Large intestine (tissue), 12 donors: ENCODE measurements at places on chromosomes 1 and 21. TPM values are rescaled to one million over a fixed set of nuclear protein-coding genes. Genes with fewer than 3 reads are reported as not detected.

- DNase-seq, result no peak
Measured at GRCh38 chr21:15139898-15140297, 75.1 kb upstream of the NRIP1 start.

- no peak for DNase-seq
Measured at GRCh38 chr1:22606161-22606560, 30.3 kb upstream of the C1QA start.

The S100A13 gene
- 77.2 TPM for polyA plus RNA-seq

The ZMYND12 gene
- 1.3 TPM for polyA plus RNA-seq

- peak; percentile 57 for DNase-seq
Measured at GRCh38 chr1:28592321-28593071, 431 bp downstream of the RAB42 start.

DNA sequence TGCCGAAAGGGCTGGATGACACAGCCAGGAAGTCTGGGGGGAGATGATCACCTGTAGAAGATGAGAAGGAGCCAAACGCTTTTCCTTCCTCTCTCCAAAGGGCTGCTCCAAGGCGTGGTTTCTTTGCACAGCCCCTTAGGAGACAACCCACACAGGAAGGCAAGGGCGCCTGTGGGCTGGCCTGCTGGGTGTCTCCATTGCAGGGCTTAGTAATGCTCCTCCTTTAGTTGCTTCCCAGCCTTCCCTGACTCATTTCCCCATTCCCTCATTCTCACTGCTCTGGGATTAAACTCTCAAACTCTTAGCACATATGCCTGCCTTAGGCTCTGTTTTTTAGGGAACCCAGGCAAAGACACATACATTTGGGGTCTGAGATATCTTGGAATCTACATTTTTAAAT is 1.7 kb upstream of the CLCA1 start:
- DNase-seq, result no peak

DNA sequence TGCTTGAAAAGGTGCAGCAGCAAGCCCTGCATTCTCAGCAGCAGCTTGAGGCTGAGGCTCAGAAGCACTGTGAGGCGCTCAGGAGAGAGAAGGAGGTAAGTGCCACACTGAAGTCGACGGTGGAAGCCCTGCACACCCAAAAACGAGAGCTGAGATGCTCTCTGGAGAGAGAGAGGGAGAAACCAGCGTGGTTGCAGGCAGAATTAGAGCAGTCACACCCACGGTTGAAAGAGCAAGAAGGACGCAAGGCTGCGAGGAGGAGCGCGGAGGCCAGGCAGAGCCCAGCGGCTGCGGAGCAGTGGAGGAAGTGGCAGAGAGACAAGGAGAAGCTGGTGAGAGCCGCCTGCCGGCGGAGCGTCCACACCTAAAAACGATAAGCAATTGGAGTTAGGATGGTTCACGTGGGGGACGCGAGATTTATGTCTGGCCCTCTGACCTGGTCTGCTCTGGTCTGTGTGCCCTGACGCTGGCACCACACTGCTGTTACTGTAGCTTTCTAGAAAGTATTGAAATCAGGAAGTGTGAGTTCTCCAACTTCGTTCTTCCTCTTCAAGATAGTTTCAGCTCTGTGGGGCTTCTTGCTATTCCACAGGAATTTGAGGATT is 26.7 kb upstream of the DIP2A start:
- no peak for DNase-seq

DNA sequence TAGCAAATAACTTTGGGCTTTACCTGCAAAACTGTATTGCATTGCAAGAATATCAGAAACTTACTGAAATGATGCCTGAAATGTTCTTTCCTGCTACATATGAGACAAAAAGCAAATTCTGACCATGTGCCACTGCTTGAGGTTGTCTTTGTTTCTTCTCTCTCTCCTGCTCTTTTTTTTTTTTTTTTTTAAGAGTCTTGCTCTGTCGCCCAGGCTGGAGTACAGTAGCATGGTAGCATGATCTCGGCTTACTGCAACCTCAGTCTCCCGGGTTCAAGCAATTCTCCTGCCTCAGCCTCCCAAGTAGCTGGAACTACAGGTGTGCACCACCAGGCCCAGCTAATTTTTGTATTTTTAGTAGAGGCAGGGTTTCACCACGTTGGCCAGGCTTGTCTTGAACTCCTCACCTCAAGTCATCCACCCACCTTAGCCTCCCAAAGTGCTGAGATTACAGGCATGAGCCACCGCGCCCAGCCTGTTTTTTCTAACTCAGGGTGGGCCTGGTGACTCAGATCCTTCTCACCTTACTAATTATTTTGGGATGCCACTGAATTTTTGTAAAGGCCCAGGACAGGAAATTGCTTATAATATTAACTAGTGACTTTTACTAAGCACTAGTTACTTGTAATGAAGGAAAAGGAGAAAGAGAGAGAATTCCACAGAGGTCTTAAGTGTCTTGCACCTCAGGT is 35.9 kb downstream of the DNASE2B start:
- no peak for DNase-seq

The RIMS3 gene
- polyA plus RNA-seq, result 6.9 TPM

DNA sequence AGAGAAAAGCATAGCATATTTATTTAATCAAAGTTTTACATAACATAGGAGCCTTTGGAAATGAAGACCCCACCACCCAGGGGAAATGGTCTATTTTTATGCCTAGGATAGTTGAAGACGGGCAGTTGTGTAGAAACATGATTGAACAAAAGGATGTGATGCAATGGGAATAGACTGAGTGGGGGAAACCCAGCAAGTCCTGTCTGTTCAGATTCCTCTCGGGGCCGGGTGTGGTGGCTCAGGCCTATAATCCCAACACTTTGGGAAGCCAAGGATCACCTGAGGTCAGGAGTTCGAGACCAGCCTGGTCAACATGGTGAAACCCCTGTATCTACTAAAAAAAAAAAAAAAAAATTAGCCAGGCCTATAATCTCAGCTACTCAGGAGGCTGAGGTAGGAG is 298.3 kb downstream of the MATN1 start:
- DNase-seq, result no peak

The DCDC2B gene
- polyA plus RNA-seq, result 0.54 TPM
